Hepatocyte (in vitro differentiated cells): ENCODE measurements at places on chromosomes 12 and 14. TPM values are rescaled to one million over a fixed set of nuclear protein-coding genes. Genes with fewer than 3 reads are reported as not detected.
A peak's percentile ranks its signal among the peaks of the same experiment; 100 is the strongest.

DNA sequence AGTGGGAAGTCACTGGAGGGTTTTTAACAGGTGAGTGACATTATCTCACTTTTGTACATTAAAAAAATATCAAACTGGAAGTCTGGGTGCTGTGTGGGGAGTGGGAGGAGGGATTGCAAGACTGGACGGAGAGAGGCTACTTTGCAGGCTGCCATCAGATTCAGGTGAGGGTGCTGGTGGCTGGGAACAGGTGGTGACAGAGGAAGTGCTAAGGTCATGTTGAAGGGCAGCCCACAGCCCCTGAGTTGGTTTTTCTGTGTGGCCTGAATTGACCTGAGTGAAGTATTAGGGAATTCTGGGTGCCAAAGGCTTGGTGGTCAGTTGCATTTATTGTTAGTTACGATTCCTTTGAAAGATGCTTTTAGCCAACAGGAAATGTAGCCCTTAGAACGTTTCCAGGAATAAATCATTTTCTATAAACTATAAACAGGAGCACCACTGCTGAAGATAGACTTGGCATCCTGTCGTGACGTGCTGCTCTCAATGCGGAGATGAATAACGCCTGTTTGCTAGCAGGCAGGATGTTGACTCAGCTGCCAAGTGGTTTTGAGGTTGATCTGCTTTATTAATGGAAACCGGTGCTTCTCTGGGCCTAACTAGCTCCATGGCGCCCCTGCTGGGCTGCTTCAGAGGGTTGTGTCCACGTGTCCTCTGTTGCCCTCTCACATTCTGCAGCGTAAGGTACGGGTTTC lies 707.5 kb upstream of the TMEM132C start:
- DNase-seq = peak; percentile 25

DNA sequence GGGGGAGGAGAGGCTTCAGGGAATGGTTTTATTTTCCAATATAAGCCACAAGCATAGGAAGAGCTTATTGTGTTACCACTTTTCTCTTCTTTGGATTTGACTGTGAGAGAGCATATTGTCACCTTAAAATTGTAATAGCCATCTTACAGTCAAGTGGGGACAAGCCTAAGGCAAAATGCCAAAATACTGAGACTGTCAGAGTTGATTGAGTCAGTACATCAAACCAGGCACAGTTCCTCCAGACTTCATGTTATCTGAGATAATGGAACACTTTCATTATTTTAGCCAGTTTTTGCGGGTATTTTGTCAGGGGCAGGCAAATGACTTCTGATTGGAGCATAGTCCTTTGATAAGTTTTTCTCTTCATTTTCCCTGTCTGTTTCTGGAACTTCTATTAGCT lies 19.5 kb upstream of the NUBPL start:
- DNase-seq = no peak

DNA sequence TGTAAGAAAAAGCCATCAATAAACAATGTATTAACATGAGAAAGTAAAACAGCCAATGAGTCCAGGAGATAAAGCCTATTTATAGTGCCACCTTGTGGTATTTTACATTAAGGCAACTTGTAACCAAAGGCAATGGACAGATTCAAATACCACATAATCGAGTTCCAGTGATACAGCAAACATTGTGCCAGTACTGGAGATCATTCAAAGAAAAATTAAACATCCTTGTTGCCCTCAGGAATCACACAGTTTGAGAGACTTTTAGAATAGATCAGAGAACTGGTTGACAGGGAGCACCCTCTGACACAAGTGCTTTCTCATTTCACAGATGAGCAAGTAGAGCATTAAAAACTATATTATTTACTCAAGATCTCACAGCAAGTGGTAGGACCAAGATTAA lies 98.1 kb downstream of the DDHD1 start:
- peak; percentile 55 for DNase-seq

DNA sequence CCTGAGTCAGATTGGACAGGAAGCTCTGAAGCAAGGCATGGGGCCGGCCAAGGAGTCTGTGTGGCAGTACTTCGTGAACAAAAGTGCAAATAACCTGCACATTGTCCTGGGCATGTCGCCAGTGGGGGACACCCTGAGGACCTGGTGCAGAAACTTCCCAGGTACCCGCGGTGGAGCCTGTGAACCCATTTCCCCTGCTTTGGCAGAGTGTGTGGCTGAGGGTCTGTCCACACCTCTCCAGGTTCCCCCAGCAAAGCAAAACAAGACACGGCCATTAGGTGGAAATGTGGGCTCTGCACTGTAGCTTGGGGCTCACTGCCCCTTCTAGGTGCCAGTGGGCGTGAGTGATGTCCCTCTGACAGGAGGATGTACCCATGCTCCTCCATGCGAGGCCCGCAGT lies 79.4 kb downstream of the CCDC92 start:
- no peak for DNase-seq

Gene A2M
- 567 and 598 TPM in 2 replicates for total RNA-seq
